ENCODE measurements at places on chromosomes 1 and 21.

DNA sequence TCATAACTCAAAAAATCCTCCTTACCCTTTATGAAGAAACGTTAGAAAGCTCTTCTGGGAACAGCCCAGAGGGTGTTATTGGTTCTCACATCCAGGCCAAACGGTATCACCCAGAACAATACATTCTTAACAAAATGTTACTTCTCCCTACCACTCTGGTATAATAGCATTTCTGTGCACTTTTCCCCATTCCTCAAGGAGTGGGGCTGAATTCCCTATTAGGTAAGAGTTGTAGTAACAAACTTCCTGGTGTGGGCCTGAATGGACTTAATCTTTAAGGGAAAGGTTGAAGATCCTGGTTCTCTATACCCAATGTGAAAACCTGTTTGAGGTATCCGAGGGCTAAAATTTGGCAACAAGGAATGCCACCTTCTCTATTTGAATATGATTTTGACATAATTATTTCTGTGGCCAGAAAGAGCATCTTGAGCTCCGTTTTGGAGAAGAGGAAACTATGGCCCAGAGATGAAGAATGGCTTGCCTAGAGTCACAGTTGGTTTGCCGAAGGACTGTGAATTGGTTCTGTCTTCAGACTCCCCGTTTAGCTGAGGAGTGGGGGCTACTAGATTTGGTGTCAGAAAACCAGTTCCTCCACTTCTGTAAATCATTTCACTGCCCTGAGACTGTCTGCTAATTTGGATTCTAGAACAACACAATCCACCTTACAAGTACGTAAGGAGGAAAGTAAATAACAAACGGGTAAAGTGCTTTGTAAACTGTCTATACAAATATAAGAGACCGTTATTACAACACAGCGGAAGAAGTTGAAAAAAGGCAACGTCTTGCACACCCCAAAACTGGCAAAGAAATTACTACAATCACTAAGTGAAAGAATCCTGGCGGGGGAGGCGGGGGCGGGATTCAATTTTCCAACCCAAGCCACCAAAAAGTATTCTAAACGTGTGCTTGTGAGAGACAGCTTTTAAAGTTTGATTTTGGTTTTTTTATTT lies 2.3 kb downstream of the ANP32E start:
- no peak for DNase-seq

GRCh38 chr1:92929461-92929860 lies 31.8 kb downstream of the DIPK1A start:
- DNase-seq = no peak

DNA sequence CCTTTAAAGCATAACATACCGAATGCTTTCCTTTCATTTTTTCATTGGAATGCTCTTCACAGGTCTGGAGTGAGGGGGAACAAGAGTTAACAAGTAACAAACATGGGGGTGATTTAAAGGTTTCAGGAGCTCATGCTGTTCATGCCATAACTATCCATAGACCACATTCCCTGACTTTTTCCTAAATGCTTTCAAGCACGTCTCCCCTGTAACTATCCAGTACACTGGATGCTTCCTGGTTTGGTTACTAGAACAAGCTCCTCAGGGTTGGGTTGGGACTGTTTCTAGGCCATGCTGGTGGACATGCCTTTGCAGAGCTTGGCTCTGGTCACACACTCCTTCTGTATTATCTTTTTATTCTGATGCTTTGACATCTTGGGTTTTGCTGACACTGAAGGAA lies 38.6 kb downstream of the KCNK1 start:
- no peak for DNase-seq

- no peak for DNase-seq
These were observed 15.8 kb upstream of the BACE2 start for GRCh38 chr21:41152147-41152546.

- DNase-seq = peak; percentile 98
These were observed 1.2 kb upstream of the LPGAT1 start for GRCh38 chr1:211831558-211832323.

- DNase-seq = peak; percentile 89
These were observed 235.4 kb downstream of the PTPRU start for GRCh38 chr1:29471487-29472313.

DNA sequence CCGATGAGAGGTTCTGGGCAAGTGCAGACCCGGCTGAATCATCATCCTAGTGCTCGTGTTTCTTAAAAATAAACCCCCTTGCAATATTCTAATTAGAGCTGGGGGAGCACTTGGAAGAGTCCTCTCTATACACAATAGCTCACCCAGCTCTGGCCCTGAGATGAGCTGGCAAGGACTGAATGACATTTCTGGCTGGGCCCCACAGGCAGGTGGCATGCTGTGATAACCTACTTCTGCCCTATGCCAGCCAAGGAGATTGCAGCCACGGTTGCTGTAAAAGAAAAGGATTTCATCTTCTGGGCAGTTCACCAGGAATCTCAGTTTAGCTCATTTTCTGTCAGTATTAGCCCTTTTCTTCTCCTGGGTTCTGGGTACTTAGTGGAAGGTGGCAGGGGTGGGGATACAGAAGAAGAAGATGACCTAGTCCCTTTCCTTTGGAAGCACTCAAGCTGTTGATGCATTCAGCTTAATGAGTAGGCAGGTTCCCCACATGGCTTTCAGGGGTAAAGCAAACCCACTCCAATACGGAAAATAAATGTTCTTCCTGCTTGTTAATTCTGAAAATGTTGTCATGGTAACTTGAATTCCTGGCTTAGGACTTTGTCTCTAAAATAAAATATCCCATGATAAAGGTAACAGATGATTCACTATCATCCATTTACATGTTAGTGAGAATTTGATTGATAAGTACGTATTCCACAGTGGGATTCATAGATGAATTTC lies 32.2 kb downstream of the VASH2 start:
- DNase-seq = peak; percentile 28

GRCh38 chr1:87794788-87795614 lies 466.3 kb downstream of the LMO4 start:
- no peak for DNase-seq

All from NCI-H69 (cell line).